NCI-H2107 (cell line): ENCODE measurements at places on chromosomes 6 and 20.

DNA sequence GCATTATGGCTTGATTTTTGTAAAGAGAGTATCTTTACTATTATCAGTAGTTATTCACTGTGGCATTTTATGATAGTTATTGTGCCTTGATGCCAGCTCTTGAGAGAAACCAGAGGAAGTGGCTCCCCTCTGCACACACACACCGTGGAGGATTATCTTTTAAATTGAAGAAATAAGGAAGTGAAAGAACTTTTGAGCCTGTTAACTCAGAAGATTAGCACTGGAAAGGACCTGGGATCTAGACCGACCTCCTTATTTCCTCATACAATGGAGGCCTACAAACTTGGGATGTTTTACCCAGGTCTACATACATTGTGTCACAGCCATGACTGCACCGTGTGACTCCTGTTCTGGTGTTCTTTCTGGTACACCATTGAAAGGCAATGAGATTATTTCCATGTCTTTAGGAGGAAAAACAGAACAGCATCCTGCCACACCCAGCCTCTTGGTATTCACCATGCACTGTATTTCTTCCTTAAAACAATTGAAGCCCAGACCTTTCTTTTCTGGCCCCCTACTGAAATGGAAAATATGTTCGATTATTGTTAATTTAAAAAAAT lies 40.6 kb downstream of the HECA start:
- DNase-seq, result no peak

DNA sequence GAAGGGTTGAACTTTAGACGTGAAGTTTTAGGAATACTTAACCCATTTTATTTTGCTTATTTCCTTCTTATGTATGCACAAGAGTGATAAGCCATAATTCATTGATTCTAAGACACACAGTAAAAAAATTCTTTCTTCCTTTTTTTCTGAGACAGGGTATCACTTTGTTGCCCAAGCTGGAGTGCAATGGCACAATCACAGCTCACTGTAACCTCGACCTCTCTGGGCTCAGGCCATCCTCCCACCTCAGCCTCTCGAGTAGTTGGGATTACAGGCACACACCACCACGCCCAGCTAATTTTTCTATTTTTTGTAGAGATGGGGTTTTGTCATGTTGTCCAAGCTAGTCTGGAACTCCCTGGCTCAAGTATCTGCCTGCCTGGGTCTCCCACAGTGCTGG lies 116.6 kb upstream of the RNF24 start:
- no peak for DNase-seq

GRCh38 chr6:20404641-20405032 lies 3.0 kb downstream of the E2F3 start:
- no peak for DNase-seq

DNA sequence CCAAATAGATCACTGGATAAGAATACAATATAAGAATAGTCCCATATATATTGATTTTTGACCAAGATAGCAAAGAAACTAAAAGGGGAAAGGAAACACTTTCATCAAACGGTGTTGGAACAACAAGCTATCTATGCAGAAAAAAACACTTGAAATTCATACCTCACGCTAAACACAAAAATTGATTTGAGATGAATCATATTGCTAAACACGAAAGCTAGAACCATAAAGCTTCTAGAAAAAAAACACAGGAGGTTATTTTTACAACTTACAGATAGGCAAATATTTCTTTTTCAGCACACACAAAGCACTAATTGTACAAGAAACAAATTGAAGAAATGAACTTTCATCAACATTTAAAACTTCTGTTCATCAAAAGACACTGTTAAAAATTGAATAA lies 36.7 kb upstream of the TMEM14A start:
- DNase-seq, result no peak

DNA sequence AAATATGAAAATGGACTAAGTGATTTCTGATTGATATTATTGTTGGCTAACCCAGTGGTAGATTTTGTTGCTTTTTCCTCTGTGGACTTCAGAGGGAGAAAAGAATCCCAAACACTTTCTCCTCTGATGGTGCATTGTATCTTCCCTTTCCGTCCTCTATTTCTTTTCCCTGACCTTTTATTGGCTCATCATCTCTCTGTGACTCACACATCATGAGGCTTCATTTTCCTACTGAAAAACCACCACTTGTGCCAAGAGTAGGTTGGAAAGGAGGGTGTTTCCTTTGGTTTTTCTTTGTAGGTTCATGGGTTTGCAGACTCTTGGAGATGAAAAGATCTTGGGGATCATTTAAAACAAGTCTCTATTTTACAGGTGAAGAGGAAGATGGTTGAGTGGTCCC lies 311.7 kb upstream of the JAG1 start:
- no peak for DNase-seq

DNA sequence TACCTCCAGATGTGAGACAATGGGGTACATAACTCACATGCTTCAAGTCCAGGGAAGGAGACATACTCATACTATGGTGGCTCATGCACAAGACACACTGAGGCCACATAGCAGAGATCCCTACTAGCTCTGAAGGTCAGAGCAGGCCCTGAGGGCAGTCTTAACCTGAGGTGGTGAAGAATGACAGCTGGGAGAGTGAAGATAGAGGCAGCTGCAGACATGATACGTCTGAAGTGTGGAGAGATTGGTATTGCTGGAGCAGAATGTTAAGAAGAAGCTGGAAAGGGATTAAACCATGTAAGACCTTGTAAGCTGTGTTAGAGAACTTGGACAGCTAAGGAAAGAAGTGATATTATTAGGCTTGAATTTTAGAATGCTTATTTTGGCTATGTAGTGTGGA lies 32.9 kb downstream of the PGM3 start:
- DNase-seq, result no peak

- no peak for DNase-seq
Measured at GRCh38 chr20:19653327-19653726, 104.7 kb upstream of the RIN2 start.
